ENCODE measurements at places on chromosomes 2 and 18.

DNA sequence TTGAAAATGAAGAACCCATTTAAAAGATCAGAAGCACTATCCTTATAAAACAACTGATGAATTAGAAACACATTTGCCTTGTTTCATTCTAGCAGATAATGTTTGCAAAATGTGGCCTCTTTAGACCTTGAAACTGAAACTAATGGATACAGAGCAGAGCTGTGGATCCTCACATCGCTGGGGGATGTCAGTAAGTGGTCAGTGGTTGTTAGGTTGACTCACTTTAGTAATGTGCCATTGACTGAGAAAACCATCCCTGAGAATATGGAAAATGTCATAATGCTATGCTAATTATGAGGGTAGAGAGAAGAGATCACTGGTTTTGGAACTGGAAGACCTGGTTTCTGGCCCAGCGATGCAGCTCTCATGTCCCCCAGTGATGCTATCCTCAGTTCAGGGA lies 176.7 kb downstream of the MYO1B start:
- no peak for DNase-seq

- no peak for DNase-seq
These were observed 28.3 kb upstream of the STARD7 start for GRCh38 chr2:96236882-96237281.

DNA sequence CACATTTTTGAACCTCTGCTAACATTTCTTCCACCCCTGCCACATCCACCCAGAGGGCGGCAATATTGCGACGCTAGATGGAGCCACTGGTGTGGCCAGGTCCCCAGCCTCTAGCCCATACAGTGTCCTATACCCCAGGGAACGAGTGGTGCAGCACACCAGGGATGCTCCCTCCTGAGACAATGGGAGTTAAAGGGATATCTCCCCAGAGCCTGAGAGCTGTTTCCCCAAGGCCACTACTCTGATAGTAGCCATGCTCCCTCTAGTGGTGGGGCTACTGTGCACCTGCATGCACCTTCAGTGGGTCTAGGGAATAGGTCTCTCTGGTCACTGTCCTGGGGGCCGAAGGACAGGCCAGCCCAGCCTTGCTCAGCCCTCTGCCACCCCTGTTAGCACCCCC lies 336.4 kb upstream of the FSHR start:
- DNase-seq: no peak

GRCh38 chr2:97981961-97982360 lies 13.8 kb downstream of the TMEM131 start:
- no peak for DNase-seq

DNA sequence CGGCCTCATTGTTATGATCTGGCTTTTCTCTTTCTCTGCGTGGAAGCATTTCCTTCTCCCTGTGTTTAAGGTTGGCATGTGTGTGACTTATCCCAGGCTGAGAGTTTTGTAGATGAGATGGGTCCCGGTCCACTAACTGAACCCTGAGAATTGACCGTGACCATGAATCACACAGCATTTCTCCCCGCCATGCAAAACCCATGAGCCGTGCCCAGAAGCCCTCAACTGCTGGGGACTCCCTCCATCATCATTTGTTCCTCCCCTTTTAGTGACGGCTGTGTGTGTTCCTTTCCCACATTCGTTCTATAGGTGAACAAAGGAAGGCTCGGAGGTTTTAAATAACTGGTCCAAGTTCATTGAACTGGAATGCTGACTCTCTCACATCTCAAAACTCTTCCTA lies 30.1 kb upstream of the TXNDC2 start:
- no peak for DNase-seq

DNA sequence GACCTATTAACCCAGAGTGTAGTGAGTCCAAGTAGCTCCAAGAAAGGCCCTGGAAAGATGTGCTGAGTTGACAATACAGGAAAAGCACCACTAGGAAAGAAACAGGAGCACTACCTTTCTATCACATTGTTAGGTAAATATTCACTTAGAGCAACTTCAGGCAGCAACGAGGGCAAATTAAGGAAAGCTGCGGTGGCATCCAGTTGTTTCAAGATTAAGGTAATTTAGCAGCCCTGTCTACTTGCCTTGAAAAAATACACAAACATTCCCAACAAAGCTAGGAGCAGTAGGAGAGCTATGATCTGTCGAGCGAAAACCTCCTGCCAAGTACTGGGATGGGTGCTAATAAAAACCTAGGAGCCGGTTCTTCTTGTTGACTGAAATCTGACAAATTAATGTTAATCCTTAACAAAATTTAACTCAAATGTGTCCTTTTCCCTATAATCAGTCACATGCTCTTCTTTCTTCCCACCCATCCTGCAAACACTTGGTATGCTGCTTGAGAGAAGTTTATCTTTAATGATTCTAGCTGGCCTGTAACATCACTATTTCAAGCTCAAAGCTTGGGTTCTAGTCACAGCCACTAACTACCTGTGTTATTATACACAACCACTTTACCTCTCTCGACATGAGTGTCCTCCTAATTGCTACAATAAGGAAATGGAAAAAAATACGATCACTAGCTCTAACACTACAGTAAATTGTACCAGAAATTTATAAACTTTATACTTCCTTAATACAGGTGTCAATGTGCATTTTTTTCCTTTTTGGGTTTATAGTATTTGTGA lies 2.0 kb downstream of the ACAA2 start:
- DNase-seq: no peak

GRCh38 chr2:105062158-105062557 lies 24.3 kb downstream of the MRPS9 start:
- DNase-seq: no peak

DNA sequence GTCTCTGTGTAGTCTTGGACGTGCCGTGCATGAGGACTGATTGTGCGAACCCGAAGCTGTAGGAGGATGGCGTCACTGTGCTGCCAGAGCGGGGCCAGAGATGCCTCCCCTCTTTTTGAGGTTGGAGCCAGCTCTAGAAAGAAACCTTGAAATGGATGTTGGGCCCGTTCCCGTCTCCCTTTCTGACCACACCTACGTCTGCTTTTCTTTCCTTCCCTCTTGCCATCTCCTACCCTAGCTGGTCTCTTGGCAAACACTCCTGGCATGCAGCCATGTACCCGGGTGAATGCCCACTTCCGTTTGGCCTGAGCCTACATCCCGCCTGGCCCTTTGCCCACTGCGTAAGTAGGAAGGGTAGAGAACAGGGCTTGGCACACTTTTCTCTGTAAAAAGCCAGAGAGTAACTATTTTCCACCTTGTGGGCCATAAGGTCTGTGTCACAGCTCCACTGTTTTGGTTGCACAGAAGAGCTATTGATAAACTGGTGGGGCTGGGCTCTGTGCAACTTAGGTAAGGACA lies 37.4 kb downstream of the SH3BP4 start:
- peak; percentile 33 for DNase-seq

DNA sequence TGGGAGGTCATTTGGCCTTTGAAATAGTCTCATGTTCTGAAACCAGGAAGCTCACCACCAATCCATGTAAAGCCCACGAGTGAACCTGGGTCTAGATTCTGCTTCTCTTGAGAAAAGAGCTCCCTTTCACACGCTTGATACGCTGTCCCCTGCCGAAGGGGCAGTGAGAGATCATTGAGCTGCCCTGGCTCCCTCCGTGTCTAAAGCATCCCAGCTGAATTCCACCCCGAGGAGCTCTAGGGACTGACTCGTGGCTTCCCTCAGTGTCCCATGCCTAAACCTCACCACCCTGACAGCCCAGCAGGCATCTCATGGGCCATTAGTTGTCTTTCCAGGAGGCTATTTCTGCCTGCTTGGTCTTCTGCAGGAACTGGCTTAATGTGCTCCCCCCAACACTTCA lies 68.6 kb downstream of the COL6A3 start:
- DNase-seq: no peak

GRCh38 chr2:36708041-36708741 lies 11.7 kb downstream of the VIT start:
- peak; percentile 25 for DNase-seq

GRCh38 chr2:85470850-85471800 lies 52.6 kb downstream of the SH2D6 start:
- peak; percentile 4 for DNase-seq

- DNase-seq: no peak
These were observed 57.1 kb upstream of the MSH6 start for GRCh38 chr2:47725808-47726207.

DNA sequence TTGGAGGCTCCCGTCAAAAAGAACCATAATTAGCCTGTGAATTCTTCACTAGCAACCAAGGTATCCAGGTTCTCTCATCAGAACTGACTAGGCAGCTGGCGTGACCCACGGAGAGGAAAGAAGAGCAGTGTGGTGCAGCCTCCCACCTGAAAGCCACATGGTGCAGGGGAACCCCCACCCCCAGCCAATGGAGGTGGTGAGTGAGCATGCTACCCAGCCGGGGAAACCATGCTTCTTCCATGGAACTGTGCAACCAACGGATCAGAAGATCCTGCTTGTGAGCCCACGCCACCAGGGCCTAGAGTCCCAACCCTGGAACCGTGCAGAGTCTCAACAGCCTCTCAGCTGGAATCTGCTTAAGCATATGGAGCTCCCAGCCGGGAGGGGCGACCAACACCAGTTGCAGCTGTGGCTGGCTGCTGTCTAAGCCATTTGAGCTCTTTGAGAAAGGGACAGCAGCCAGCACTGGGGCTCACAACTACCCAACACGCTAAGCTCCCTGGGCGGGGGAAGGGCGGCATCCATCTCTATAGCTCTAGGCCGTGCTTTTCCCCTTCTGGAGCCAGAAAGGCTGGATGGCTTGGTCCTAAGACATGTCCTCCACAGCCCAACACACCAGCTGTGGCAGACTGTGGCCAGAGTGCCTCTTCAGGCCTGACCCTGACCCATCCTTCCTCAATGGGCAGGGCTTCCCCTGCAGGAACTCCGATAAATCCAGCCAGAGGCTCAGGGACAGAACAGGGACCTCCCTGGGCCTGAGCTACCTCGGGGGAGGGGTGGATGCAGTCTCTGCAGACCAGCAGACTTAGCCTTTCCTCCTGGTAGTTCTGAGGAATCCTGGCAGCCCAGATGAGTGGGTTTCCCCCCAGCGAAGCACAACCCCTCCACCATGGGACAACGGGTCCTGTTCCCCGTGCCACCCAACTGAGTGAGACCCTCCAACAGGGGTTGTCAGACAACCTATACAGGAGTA lies 151.4 kb upstream of the NXPH2 start:
- DNase-seq: no peak

GRCh38 chr18:52312346-52312745 lies 27.7 kb upstream of the DCC start:
- no peak for DNase-seq

DNA sequence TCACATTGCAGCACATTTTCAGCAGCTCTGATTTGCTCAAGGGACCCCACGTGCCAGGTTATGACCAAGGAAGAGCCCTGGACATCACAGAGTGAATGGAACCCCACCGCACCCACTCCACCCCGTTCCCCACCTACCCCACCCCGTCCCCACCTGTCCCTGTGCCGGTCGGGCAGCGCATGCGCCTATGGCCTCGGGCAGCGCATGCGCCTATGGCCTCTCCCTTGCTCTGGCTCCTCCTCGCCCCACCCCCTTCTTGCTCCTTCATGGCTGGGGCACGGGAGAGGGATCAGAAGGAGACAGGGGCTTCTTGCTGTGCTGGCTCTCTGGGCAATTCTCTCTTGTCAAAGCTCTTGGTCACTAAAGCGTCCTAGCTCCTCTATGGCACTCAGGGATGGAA lies 371.8 kb upstream of the HS6ST1 start:
- no peak for DNase-seq

- DNase-seq: no peak
These were observed 55.2 kb upstream of the UGP2 start for GRCh38 chr2:63786471-63786870.

- DNase-seq: peak; percentile 52
These were observed 59.7 kb downstream of the PTH2R start for GRCh38 chr2:208466151-208466919.

DNA sequence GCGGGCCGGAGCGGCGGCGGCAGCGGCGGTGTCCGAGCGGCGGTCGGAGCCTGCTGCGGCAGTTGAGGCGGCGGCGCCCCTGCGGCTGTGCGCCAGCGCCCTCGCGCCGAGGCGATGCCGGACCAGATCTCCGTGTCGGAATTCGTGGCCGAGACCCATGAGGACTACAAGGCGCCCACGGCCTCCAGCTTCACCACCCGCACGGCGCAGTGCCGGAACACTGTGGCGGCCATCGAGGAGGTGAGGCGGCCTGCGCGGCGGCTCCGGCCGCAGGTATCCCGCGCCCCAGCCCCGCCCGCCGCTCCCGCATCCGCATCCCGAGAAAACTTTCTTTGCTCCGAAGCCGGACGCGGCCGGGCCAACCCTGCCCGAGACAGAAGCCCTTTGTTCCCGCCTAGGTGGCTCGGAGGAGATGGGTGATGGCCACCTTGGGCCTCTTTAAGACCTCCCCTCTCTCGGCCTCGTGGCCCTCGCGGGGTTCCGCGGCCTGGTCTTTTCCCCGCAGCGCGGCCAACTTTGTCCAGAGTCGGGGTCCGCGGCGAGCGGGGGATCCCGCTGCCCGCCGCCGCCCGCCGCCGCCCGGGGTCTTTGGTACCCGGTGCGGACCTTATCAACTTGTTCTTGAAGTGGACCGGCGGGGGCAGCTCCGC lies 504 bp downstream of the ASAP2 start:
- peak; percentile 49 for DNase-seq

DNA sequence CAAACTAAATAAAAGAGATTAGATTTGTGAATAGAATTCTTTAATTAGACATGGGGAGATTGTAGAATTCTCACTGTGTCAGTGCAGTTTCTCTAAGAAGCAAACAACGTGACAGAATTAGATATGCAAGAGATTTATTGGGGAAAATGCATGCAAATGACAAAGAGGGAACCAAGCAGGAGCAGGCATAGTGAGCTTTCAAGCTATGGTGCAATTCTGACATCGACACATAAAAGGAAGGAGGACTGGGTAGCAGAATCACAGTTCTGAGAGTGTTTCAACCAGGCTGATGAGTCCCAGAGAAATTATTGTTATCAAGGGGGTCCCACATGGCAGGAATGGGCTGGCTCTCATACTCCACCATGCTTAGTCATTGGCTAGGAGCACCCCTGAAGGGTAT lies 338.4 kb downstream of the FIGN start:
- DNase-seq: peak; percentile 55

- no peak for DNase-seq
These were observed 55.9 kb upstream of the BARD1 start for GRCh38 chr2:214865400-214865799.

DNA sequence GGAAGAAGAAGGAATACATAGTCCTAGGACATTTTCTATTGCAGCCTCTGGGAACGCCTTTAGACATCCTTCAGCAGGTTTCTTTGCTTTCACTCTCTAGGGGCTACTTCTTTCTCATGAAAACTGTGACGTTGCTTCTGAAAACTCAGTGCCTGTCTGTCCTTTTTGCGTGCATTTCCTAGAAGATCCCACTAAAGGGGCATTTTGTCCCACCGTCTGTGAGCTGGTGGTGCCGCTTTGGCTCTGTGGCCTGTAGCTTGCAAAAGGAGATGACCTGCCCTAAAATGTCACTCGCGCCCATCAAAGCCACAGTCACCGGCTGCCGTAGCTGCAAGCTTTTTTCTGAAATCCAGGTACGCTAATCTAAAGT lies 579 bp downstream of the STAT4 start:
- DNase-seq: peak; percentile 77

DNA sequence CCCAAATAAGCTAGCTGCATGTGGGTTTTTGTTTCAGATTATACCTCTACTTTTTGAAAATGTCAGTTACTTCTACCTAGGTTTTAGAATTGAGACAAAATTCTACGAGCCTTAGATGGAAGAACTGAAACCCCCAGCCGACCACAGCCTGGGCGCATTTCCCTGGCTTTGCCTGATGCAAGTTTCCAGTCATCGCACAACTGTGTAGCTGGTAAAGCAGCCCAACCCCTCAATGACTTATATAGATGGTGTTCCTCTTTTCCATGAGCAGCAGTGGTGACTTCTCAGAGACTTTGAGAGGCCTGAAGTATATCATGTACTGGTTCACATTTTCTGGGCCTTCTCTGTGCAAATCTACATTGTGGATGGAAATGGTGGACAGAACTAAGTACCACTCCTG lies 515.4 kb upstream of the RAB6C start:
- DNase-seq: no peak

All from inflammatory macrophage treated with lipopolysaccharide for 4 hours (primary cell).